Activated CD4-positive, alpha-beta memory T cell treated with anti-CD3 and anti-CD28 coated beads for 36 hours (primary cell): ENCODE measurements at places on chromosomes 2 and 18. TPM values are rescaled to one million over a fixed set of nuclear protein-coding genes. Genes with fewer than 3 reads are reported as not detected.

DNA sequence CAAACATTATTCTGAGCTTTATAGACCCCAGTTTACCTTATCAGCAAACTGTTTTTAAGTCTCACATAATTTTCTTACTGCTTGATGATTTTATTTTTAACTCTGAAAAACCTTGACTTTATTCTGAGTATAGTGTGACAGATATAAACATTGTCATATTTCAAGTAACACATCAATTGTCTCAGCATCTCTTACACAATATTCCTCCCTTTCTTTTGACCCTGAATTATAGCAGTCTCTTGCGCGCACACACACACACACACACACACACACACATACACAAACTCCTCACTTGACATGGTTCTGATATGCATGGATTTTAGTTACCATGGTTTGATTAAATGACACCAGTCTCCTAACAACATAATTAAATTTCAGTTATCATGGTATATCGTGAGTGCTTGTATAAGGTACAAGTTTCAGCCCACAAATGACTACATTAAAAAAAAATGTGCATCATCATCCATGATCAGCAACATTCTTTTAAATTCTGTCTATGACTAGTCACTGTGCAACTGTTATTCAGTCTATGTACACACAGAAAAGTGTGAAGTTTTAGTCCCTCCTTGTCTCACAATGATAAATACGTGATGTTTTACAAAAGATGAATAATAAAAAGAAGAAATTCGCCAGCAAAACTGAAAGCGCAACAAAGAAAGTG lies 39.5 kb upstream of the TACR1 start:
- no peak for DNase-seq
- no peaks in the 10 kb centered on the region for H3K36me3 ChIP-seq
- H3K27ac ChIP-seq: no peak overlapping the region
- peaks cover 2% of the 10 kb centered on the region for H3K27me3 ChIP-seq
- H3K4me3 ChIP-seq: no peak overlapping the region
- no peaks in the 10 kb centered on the region for H3K4me1 ChIP-seq

- no peak for DNase-seq
- H3K4me1 ChIP-seq: no peaks in the 10 kb centered on the region
- no peak overlapping the region for H3K27ac ChIP-seq
- H3K4me3 ChIP-seq: no peak overlapping the region
- H3K27me3 ChIP-seq: no peaks in the 10 kb centered on the region
- H3K36me3 ChIP-seq: peaks cover 33% of the 10 kb centered on the region
Measured at GRCh38 chr2:239991689-239992314, 33.3 kb downstream of the NDUFA10 start.

DNA sequence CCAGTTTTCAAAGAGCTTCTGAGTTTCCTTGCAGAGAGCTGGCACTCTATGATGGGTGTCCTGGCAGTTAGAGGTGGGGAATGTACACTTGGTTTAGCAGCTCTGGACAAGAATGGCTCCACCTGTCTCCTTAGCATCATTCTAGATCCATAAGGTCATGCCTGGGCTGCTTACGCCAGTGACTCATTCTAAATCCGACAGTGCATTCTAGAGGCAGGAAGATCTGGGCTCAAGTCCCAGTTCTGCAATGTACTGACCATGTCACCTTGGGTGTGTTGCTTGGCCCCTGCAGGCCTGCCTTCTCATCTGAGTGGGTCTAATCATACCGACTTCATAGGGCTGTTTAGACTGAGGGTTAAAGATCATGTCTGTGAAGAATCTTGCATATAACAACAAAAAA lies 46.5 kb downstream of the PTGR3 start:
- peaks cover 11% of the 10 kb centered on the region for H3K4me1 ChIP-seq
- H3K27me3 ChIP-seq: peaks cover 3% of the 10 kb centered on the region
- H3K36me3 ChIP-seq: no peaks in the 10 kb centered on the region
- DNase-seq: no peak

DNA sequence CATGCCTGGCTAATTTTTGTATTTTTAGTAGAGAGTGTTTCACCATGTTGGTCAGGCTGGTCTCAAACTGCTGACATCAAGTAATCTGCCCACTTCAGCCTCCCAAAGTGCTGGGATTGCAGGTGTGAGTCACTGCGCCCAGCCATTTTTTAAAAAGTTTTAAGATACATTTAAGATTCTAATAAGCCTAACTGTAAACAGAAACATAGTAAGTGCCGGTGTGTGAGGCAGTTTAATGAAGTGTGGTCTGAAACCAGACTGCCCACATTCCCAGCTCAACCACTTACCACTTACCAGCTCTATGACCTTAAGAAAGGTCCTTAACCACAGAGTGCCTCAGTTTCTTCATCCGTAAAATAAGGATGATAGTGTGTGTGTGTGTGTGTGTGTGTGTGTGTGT lies 42.4 kb downstream of the TMEM237 start:
- H3K4me3 ChIP-seq: no peak overlapping the region
- H3K4me1 ChIP-seq: no peaks in the 10 kb centered on the region
- H3K36me3 ChIP-seq: no peaks in the 10 kb centered on the region
- DNase-seq: no peak
- H3K27ac ChIP-seq: no peak overlapping the region
- peaks cover 16% of the 10 kb centered on the region for H3K27me3 ChIP-seq

GRCh38 chr2:237540223-237540775 lies 26.1 kb upstream of the PRLH start:
- H3K4me3 ChIP-seq: no peak overlapping the region
- H3K36me3 ChIP-seq: no peaks in the 10 kb centered on the region
- H3K4me1 ChIP-seq: no peaks in the 10 kb centered on the region
- peaks cover 3% of the 10 kb centered on the region for H3K27me3 ChIP-seq

- H3K27me3 ChIP-seq: peaks cover 19% of the 10 kb centered on the region
- no peak for DNase-seq
- H3K27ac ChIP-seq: no peak overlapping the region
Measured at GRCh38 chr2:126946318-126947102, 47.8 kb downstream of the TEX51 start.

- no peaks in the 10 kb centered on the region for H3K27me3 ChIP-seq
- no peak overlapping the region for H3K4me3 ChIP-seq
- no peak for DNase-seq
- peak overlapping the region; percentile 65 for H3K27ac ChIP-seq
- H3K36me3 ChIP-seq: peaks cover 12% of the 10 kb centered on the region
Measured at GRCh38 chr2:143468341-143468888, 339.2 kb downstream of the ARHGAP15 start.

DNA sequence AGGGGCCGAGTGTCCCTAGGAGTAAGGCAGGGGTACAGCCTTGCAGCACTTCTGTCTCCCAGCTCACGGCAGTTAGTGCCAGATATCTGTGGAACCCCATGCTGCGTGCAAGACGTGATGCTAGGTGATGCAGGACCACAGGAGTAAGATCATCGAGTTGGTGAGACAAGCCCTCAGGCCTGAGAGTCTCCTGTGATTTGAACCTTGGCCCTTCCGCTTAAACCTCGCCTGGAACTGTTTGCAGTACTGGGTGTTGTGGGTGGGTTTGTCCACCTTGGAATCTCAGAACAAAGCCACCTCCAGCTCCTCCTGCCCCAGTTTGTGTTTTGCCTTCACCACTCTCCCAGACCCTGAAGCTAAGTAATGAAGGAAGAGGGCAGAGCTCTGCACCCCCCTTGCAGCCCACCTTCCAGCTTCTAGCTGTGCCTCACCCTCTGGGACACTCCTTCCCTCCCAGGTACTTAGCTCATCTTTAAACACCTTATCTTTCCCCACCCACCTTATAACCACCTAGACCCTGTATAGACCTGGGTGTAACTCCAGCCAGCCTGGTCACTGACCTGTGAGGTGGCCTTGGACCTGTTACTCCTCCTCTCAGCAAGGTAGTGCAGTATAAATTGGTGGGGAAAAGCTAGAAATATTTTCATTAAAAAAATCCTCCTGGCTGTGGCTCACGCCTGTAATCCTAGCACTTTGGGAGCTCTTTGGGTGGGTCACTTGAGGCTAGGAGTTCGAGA lies 6.6 kb downstream of the CNNM4 start:
- H3K27ac ChIP-seq: no peak overlapping the region
- H3K4me3 ChIP-seq: no peak overlapping the region
- peaks cover 32% of the 10 kb centered on the region for H3K4me1 ChIP-seq
- DNase-seq: no peak
- H3K36me3 ChIP-seq: no peaks in the 10 kb centered on the region

DNA sequence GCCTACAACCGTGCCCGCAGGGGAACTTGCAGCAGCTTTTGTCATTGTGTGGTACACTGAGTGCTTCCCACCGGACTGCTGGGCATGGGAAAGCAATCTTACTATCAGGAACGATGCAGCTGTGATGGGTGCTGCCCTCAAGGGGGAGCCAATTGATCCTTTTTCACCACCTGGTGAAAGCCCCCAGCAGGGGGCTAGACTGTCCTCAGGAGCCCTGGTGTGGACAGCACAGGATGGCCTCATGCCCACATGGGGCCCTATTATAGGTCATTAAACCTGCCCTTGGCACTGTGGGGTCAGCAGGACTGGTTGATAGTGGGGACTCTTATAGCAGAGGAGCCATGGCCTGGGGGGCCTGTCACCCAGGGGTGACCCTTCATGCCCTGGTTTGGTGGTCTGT lies 172.2 kb downstream of the GLI2 start:
- H3K27ac ChIP-seq: no peak overlapping the region
- no peaks in the 10 kb centered on the region for H3K4me1 ChIP-seq
- no peaks in the 10 kb centered on the region for H3K36me3 ChIP-seq
- H3K27me3 ChIP-seq: no peaks in the 10 kb centered on the region
- no peak overlapping the region for H3K4me3 ChIP-seq

PIKFYVE gene
- total RNA-seq: 22.4 TPM
